B cell (primary cell): ENCODE measurements at places on chromosomes 1 and 21. TPM values are rescaled to one million over a fixed set of nuclear protein-coding genes. Genes with fewer than 3 reads are reported as not detected.

GCSAML gene
- total RNA-seq: not detected in 2 replicates

AMY1C gene
- total RNA-seq: not detected in 2 replicates

CASZ1 gene
- total RNA-seq: 27.2 and 30.3 TPM in 2 replicates

KIF14 gene
- 0.05 and 0.15 TPM in 2 replicates for total RNA-seq

DPH2 gene
- 30.5 and 34.1 TPM in 2 replicates for total RNA-seq

GRCh38 chr1:5151511-5151910 lies 497.1 kb downstream of the AJAP1 start:
- DNase-seq: no peak

DNA sequence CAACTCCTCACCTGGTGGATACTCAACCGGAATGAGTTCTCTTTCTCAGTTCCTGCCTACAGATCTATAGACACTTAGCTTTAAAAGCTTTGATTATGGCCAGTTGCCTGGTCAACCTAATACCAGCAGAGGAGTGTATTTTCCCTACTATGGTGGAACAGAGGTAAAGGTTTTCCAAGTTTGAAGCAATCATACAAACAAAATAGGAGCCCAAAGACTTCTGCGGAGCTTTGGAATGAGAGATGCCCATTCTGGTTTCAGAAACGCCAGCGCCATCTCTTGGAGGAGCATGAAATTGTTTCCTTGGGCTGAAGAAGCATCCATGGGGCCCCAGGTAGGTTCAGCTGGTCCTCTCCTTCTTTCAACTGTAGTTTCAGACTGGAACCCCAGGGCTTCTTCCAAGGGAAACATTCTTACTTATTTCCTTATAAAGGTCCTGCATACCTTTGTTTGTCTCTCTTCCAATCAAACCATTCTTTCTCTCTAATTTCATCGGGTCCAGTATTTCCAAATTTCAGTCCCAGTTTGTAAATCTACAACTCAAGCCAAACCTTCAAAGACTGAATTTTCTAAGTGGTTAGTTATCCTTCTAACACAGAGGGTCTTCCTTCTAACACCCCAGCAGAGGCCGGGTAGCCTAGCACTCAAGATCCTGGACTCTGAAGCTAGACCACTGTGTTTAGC lies 95.9 kb downstream of the KCNJ15 start:
- no peak for DNase-seq

DNA sequence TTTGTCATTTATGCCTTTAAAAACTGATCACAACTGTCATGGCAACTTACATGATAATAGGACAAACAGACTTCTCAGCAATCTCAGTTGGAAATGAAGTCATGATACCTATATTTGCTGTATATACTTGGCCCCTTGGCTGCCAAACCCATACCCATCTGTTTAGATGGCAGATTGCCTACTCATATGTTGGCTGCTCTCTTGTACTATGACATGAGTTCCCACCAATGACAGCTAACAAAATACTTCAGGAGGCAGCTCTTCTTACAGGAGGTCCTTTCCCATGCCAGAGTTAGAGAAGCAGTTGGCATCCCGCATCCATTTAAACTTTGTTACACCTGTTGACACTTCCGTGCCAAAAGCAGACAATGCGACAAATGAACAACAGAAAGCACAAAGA lies 603.1 kb upstream of the ADGRL2 start:
- DNase-seq: no peak

- no peak for DNase-seq
Measured at GRCh38 chr1:208129060-208129459, 115.1 kb downstream of the PLXNA2 start.

- no peak for DNase-seq
Measured at GRCh38 chr1:109969907-109970306, 14.7 kb upstream of the AHCYL1 start.

DNA sequence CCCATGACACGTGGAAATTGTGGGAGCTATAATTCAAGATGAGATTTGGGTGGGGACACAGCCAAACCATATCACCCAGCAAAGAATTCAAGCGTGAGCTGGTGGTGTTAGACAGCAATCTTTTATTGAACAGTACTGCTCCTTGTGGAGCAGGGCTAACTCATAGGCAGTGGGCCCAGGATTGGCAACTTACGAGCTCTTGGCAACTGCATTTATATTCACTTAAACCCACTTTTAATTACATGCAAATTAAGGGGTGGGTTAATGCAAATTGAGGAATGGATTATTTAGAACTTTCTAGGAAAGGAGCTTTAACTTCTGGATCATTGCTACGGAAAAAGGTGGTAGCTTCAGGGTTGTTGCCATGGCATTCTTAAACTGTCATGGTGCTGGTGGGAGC lies 135.6 kb upstream of the KAZN start:
- no peak for DNase-seq

DNA sequence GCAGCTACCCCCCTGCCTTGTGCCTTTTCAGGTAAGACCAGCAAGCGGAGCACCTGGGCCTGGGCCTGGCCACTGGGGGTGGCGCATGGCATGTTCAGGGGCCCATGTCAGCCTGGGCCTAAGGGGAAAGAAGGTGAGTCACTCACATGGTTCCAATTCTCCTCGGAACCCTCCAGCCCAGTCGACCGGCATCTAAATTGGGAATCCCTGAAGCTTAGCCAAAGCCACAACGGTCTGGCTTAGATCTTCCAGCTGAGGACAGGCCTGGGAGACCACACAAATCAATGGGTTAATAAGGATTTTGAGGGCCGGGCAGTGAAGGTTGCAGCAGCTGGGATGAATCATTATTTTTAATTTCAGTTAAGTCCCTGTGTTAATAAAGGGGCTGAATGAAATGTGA lies 145.1 kb upstream of the SMYD2 start:
- no peak for DNase-seq

GRCh38 chr1:55064071-55064581 lies 24.8 kb downstream of the PCSK9 start:
- no peak for DNase-seq

DNA sequence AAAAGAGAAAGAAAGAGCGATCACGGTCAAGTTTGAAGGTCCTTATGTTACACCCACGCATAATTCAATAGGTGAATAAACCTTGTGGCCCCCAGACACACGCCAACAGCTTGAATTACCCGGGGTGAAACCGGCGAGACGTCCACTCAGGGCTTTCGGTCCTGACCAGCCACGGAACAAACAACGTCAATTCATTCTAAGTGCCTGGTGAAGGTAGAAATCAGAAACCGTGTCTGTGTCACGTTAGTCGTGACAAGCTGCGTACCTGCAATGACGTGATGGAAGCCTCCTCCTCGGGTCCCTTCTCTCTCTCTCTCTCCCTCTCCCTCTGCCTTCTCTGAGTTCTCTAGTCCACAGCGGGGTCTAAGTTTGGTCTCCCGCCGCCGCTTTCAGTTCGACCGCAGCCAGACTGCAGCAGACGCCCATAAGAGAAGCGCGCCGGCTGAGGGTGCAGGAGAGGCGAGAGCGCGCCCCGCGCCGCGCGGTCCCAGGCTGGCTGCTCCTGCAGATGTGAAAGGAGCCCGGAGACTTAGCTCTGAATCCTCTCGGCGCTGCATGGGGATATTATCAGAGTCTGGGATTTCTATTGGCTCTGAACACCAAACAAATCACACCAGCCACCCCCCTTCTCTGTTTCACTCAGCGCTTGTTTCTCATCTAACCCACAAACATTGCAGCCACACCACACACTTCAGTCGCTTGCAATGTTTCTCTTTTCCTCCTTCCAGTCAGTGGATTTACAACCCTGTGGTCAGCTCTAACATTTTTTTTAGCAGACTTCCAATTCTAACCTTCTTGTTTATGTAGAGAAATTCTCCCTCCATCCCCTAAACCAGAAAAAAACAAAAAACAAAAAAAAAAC lies at the start of gene GREM2:
Gene GREM2 (minus strand): TSS at position 537 of the 862 bp plus-strand sequence. CDS start 118,680 bp downstream, outside the sequence.
- peak; percentile 3 for DNase-seq

- DNase-seq: no peak
Measured at GRCh38 chr1:12769031-12769430, 4.5 kb upstream of the PRAMEF12 start.

DNA sequence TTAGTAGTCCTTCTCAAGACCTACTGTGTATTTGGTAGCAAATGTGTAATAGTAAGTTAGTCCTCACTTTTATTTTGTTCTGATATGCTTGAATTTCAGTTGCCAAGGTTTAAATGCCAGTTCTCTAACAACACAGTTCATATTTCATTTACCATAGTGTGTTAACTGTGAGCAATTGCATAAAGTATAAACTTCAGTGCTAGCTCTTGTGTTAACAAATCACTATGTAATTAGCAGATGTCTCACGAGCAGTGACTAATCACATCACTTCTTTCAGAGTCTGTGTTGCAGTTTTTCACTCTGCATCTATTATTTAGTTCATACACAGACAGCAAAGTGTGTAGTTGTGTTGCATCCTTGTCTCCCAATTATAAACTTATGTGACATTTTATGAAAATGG lies 47.8 kb downstream of the ZMYM4 start:
- DNase-seq: no peak

GRCh38 chr21:32666258-32666657 lies 54.1 kb upstream of the CFAP298 start:
- DNase-seq: no peak

- no peak for DNase-seq
Measured at GRCh38 chr1:182671750-182672486, 12.5 kb downstream of the RGS8 start.

DNA sequence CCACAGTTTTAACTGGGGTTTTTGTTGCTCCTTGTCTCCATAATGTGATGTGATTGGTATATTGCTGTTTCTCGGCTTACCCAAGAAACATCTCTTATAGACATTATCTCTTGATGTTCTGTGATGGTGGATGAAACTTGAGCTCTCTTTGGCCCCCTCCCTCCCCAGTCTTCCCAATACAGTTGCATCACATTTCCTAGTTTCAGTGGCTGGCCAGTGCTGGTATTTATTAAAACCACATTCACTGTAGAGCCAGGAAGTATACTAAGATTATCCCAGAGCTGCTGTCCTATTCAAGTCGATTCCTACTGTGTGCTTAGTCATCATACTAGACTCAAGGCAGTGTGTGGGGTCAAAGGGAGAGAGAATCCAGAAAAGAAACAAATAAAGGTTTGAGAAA lies 244.4 kb downstream of the KAZN start:
- no peak for DNase-seq

GRCh38 chr21:25565272-25566211 lies 41.7 kb downstream of the MRPL39 start:
- no peak for DNase-seq

DNA sequence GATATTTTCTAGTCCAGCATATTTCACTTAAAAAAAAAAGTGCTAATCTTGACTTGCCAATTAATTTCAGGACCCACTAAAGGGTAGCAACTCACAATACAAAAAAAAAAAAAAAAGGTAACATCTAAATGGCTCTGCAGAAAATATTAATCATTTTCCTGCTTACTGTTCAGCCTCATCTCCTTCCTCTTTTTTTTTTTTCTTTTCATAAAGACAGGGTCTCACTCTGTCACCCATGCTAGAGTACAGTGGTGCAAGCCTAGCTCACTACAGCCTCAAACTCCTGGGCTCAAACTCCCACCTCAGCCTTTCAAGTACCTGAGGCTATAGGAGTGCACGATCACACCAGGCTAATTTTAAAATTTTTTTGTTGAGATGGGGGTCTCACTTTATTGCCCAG lies 30.4 kb downstream of the TTC13 start:
- peak; percentile 30 for DNase-seq

- no peak for DNase-seq
Measured at GRCh38 chr1:156896490-156897033, 3.0 kb downstream of the PEAR1 start.
